Lung (tissue), 17 donors: ENCODE measurements at places on chromosomes 2 and 18.
A peak's percentile ranks its signal among the peaks of the same experiment; 100 is the strongest.

- peaks cover 13% of the 10 kb centered on the region for H3K27me3 ChIP-seq
- H3K4me1 ChIP-seq = no peaks in the 10 kb centered on the region
- no peak for DNase-seq
Measured at GRCh38 chr2:1864981-1865421, 120.7 kb upstream of the PXDN start.

DNA sequence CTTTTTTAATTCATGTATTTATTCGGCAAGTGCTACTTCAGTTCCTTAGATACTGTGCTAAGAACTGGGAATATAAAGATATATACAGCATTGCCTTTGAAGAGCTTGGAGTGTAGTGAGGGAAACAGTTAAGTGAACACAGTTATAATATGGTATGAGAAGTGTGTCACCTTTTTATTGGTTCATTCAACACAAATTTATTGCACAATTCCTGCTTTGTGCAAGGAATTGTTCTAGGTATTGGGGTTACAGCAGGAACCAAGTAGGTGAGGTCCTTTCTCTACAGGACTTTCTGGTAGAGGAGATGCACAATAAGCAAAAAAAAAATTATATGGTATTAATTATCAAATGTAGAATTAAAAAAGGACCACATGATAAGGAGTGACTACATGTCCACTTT, 65.5 kb downstream of the MTX2 start:
- no peak for DNase-seq
- peaks cover 6% of the 10 kb centered on the region for H3K36me3 ChIP-seq

DNA sequence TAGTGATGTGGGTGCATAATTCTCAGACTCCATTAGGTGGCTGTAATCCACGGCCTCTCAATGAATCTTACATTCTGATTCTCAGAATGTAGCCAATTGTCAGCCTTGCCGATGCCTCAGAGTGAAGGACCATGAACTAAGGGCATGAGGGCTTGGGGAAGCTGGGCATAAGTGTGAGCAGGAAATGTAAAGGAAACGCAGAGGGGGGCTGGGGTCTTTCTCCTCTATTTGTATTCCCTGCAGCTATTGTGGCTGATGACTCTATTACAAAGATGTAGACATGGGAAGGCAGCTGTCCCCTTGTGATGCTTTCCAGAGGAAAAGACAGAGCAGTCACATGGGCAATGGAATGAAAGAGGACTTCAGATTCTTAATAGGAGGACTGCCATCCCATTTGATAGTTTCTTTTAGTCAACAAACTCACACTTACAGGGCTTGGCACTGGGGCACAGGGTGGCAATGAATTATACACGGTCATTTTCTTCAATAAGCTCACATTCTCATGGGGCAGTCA, 353.2 kb upstream of the PKDCC start:
- no peak overlapping the region for H3K27ac ChIP-seq
- H3K4me3 ChIP-seq = no peak overlapping the region
- no peak for DNase-seq
- H3K4me1 ChIP-seq = no peaks in the 10 kb centered on the region
- H3K36me3 ChIP-seq = no peaks in the 10 kb centered on the region

- no peaks in the 10 kb centered on the region for H3K36me3 ChIP-seq
- H3K4me3 ChIP-seq = no peak overlapping the region
- H3K27ac ChIP-seq = no peak overlapping the region
- no peaks in the 10 kb centered on the region for H3K27me3 ChIP-seq
Measured at GRCh38 chr2:12923907-12924610, 207.3 kb downstream of the TRIB2 start.

DNA sequence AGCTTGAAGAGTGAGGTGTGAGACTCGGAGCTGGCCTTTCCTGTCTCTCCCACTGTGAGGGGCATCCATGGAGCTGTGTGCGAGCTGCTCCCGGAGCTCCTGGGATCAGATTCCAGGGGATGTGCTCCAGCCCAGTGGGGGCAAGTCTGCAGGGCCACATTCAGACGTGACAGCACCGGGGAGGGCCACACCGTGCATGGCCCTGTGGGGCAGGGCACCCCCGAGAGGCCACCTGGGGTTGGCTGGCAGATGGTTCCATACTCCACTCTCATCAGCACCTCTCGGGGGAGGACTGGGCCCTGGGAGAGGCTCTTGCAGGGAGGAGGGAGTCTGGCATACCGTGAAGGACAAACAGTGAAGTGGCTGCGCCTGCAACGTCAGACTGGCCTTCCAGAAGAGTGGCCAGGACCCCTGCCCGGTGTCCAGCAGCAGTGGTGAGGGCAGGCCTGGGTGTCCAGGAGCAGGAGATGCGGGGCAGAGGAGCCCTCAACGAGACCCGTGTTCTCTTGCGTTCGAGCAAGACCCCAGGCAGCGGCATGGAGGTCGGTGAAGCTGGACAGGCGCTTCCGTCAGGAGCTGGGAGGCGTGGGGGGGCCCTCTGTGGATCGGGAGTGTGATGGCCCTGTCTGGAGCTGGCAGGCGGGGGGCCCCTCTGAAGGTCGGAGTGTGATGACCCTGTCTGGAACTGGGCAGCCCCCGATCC, 84.3 kb downstream of the ASB1 start:
- H3K27me3 ChIP-seq = no peaks in the 10 kb centered on the region
- peaks cover 5% of the 10 kb centered on the region for H3K4me1 ChIP-seq
- no peak overlapping the region for H3K4me3 ChIP-seq
- DNase-seq = no peak
- no peak overlapping the region for H3K27ac ChIP-seq

DNA sequence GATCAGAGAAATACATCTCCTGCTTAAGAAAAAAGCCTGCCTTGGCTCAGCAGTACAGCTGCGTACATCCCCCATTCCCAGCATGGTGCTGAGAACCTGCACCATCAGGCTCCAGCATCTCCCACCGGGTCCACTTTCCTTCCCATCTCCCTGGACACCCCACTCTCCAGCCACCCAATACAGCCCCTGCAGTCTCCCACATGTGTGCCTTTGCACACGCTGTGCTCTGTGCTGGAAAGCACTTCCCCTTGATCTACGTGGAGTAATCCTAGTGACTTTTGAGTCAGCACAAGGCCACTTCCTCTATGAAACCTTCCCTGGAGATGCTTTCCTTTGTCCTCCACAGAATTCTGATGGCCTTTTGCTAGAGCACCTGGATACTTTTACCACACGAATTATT, 17.0 kb downstream of the STAT1 start:
- H3K36me3 ChIP-seq = peaks cover 58% of the 10 kb centered on the region
- H3K27me3 ChIP-seq = no peaks in the 10 kb centered on the region
- H3K4me3 ChIP-seq = no peak overlapping the region
- H3K4me1 ChIP-seq = no peaks in the 10 kb centered on the region

DNA sequence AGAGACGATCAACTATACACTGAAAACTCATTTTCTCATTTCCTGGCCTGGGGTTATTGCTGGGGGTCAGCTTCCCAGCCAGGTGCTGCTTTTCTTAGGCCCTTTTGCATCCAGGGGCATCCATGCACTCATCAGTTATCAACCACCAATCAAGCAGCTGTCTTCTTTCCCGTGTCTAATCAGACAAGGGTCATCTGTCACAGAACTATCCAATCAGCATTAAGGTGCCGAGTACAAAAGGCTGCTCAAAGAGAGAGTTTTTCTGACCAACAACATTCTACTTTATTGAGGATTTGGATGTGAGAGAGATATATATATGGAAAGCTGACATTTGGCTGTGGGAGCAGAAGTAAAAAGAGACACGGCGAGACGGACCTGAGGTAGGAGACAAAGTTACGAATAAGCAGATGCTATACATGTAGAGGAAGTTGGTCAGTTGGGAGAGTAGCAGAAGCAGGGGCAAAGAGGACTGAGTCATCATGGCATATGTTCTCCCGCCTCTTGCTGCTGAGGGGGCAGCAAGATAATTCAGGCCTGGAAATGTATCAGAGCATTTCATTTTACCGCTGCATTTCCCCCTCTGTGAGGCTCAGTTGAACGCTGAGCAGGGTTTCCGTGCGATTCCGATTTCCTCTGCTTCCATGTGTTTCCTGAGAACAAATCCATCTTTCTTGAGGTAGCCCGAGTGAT, 129.3 kb downstream of the NUP35 start:
- H3K27ac ChIP-seq = no peak overlapping the region
- H3K36me3 ChIP-seq = no peaks in the 10 kb centered on the region
- no peak overlapping the region for H3K4me3 ChIP-seq
- no peaks in the 10 kb centered on the region for H3K27me3 ChIP-seq
- DNase-seq = no peak

DNA sequence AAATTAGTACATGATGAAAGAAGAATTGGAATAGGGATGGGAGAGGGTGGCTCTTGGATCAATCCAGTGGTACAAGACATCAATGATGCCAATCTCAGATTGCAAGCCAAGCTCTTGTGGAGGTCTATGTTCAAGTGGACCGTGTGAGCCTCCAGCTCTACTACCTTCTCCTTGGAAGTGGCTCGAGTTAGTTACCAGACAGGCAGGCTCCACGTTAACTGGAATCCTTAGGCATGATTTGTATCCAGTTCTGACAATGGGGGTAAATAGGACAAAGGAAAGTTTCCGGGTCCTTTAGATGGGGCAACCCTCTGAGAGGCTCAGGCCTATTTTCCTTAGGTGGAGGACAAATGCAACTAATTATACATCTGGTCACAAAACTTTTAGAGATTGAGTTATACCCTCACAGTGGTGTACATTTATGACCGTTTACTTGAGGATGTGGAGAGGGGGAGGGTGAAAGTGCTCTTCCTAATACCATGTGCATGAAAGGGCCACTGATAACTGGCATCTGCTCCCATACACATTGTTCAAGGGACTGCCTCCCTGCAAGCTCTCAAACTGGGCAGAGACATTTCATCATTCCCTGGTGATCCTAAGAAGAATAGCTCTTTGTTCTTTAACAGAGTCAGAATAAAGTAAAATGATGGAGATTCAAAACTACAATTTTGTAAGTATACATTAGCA, 180.2 kb downstream of the SOCS6 start:
- no peaks in the 10 kb centered on the region for H3K36me3 ChIP-seq
- DNase-seq = no peak
- peaks cover 2% of the 10 kb centered on the region for H3K27me3 ChIP-seq
- no peak overlapping the region for H3K27ac ChIP-seq

GRCh38 chr2:230905448-230906421, 19.3 kb downstream of the GPR55 start:
- H3K36me3 ChIP-seq = no peaks in the 10 kb centered on the region
- no peak for DNase-seq
- H3K27ac ChIP-seq = no peak overlapping the region
- H3K27me3 ChIP-seq = peaks cover 6% of the 10 kb centered on the region

DNA sequence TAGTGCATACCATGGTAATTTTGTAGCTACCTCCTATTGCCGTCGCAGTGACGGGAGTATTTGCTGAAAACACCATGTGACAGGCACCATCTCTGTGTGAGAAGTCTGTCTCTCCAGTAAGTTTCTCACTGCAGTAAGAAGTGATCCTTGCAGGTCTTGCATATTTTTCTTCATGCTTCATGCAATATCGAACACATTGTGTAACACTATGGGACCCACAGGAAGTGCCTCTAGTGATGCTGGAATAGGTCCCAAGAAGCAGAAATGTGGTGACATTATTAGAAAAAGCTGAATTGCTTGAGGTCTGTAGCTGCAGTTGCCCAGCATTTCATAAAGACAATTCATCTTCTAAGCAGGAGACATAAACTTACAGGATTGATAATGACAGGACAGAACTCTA, 167.6 kb downstream of the DCDC2C start:
- H3K4me1 ChIP-seq = peaks cover 33% of the 10 kb centered on the region
- H3K36me3 ChIP-seq = no peaks in the 10 kb centered on the region
- DNase-seq = peak; percentile 62
- H3K27ac ChIP-seq = no peak overlapping the region
- no peak overlapping the region for H3K4me3 ChIP-seq

- H3K36me3 ChIP-seq = no peaks in the 10 kb centered on the region
- no peak overlapping the region for H3K4me3 ChIP-seq
- DNase-seq = no peak
- H3K4me1 ChIP-seq = no peaks in the 10 kb centered on the region
- no peaks in the 10 kb centered on the region for H3K27me3 ChIP-seq
Measured at GRCh38 chr2:6237039-6237660, 545.0 kb downstream of the SOX11 start.

DNA sequence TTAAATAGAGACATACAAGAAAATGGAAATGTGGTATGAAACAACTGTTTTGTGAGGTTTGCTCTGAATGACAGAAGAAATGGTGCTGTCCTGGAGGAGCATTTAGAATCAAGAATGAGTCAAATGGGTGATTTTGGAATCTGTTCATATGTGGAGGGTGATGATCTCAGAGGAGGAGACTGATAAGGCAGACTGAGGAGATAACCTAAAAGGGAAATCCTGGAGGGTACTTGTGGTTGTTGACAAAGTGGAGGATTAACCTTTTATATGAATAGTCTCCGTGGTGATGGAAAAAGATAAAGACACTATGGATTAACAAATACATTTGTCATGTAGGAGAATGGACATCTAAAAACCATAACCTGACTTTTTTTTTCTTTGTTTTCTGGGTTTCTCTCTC, 74.1 kb downstream of the MMADHC start:
- no peak overlapping the region for H3K27ac ChIP-seq
- no peaks in the 10 kb centered on the region for H3K36me3 ChIP-seq
- no peaks in the 10 kb centered on the region for H3K4me1 ChIP-seq
- no peak overlapping the region for H3K4me3 ChIP-seq

DNA sequence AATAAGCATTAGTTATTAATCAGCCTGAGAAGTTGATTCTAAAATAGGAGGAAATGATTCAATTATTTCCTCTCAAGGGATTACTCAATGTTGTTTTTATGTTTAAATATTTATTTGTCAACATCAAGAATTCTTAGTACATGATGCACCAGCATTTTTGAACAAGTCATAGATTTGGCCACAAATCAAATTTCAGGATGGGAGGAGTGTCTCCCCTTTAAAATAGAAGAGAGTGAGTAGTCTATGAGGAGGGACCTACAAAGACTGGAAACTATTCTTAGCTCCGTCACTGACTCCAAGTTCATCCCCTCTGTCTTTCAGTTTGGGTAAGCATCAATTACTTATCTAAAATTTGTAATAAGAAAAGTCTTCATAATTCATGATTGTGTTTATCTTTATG, 18.6 kb upstream of the IL18R1 start:
- DNase-seq = no peak
- no peak overlapping the region for H3K4me3 ChIP-seq
- no peaks in the 10 kb centered on the region for H3K27me3 ChIP-seq
- peaks cover 3% of the 10 kb centered on the region for H3K4me1 ChIP-seq

DNA sequence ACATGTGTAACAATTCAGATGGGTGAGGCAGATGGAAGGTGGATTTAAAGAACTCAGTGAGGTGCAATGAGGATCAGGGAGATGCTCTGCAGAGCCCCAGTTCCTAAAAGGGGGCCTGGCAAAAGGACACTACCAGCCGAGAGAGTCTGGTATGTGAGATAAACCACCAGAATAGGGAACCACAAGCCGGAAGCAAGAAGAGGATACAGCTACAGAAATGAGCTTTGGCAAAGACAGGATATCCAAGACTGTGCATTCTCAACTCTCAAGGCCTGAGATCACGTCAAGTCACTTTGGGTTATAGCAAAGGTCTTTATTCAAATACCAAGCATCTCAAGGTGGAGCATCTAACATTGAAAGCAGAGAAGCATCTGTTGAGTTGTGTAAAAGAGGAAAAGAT, 293.5 kb downstream of the ARHGAP15 start:
- DNase-seq = no peak
- no peaks in the 10 kb centered on the region for H3K36me3 ChIP-seq
- H3K27me3 ChIP-seq = no peaks in the 10 kb centered on the region
- no peak overlapping the region for H3K4me3 ChIP-seq
- no peaks in the 10 kb centered on the region for H3K4me1 ChIP-seq
